ENCODE measurements at places on chromosomes 2 and 18. TPM values are rescaled to one million over a fixed set of nuclear protein-coding genes. Genes with fewer than 3 reads are reported as not detected.

The KRTCAP3 gene
- total RNA-seq: not detected

The TBR1 gene
- under 0.01 TPM for total RNA-seq

The LCT gene
- under 0.01 TPM for total RNA-seq

The C2orf80 gene
- total RNA-seq: not detected

The MC5R gene
- total RNA-seq: not detected

The PIEZO2 gene
- 1.7 TPM for total RNA-seq

Measured in fibroblast of villous mesenchyme (primary cell).